Occipital lobe (tissue), 3 donors: ENCODE measurements at places on chromosomes 13 and 19. TPM values are rescaled to one million over a fixed set of nuclear protein-coding genes. Genes with fewer than 3 reads are reported as not detected.

DNA sequence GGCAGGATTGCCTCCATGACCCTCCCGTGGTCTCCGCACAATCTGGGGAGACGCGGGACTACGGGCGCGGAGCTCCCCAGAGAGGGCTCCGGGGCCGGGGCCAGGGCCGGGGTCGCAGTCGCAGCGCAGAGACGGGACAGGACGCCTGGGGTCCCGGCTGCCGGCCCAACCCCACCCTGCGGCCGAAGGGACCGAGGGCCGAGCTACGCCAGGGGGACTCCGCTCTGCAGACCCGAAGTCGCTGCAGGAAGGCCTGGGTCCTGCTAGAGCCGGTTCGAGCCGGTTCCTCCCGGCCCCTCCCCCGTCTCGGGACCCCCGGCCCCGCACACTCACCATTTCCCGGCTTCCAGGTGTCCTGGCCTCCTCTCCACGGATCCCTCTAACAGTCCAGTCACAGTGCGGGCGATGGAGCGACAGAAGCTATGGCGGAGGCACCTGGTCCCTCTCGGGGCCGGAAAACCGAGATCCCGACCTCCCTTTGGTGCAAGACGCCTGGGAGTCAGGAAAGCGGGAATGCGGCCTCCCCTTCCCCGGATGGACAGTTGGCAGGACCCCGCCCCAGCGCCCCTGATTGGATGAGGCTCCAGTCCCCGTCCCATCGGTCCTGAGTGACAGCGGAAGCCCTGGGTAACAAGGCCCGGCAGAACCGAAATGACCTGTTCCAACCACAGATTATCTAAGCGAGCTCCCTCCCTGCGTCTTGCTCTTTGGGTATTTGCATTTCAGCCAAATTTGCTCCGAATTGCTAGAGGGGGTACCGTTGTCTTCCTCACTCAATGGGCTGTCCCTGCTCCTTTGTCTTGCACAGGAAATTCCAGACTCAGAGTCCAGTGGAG is at the start of gene ZNF625:
ZNF625 (minus strand) TSS at position 512 of the 836 bp plus-strand sequence; CDS start at position 336, 176 bp downstream.
- peak; percentile 89 for DNase-seq

- no peak for DNase-seq
These were observed 1.2 kb downstream of the MTIF3 start for GRCh38 chr13:27449081-27449603.

DNA sequence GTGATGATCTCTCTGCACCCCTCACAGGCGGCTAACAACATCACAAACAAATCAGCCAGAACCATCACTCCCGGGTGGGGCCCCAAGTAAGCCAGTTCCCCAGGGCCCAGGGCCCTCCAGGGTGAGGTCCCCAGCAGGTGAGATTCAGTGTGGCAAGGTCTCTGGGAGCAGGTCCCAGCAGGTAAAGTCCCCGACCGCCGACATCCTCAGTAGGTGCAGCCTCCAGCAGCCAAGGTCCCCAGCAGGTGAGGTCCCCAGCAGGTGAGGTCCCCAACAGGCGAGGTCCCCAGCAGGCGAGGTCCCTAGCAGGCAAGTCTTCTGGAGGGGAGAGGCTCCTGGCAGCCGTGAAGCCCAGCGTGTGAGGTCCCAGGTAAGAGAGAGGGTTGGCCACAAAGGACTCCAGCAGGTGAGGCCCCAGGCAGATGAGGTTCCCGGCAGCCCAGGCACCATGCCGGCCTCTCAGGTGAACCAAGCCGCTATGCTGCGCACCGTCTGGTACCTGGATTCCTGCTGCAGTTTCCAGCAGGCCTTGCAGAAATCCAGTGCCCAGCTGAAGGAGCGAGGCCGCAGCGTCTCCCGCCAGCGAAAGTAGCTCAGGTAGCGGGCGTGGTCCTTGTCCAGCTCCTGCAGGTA is 3.9 kb upstream of the FUT6 start:
- DNase-seq: no peak

GRCh38 chr19:32674931-32675719 is at the start of gene ANKRD27:
Gene ANKRD27 (minus strand): TSS chr19:32675180. CDS start chr19:32659015, 16,165 bp downstream.
- peak; percentile 97 for DNase-seq

DNA sequence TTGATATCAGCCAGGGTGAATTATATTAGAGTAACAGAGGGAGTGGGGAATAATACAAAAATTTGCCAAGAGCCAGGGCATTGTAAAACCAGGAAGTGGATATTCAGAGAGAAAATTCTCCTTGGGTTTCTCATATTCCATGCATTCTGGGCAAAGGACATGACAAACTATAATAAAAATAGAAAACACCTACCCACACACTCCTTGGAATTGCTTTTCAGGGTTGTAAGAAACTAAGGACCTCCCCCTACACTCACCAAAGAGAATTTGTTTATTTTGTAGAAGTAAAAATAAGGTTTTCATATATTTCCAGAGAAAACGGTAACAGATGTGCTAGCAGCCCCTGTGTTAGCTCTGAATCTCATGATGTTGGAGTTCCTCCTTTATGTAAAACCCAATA is 649.6 kb downstream of the SLITRK1 start:
- no peak for DNase-seq

- no peak for DNase-seq
These were observed 30.0 kb upstream of the KBTBD7 start for GRCh38 chr13:41224113-41225110.

DNA sequence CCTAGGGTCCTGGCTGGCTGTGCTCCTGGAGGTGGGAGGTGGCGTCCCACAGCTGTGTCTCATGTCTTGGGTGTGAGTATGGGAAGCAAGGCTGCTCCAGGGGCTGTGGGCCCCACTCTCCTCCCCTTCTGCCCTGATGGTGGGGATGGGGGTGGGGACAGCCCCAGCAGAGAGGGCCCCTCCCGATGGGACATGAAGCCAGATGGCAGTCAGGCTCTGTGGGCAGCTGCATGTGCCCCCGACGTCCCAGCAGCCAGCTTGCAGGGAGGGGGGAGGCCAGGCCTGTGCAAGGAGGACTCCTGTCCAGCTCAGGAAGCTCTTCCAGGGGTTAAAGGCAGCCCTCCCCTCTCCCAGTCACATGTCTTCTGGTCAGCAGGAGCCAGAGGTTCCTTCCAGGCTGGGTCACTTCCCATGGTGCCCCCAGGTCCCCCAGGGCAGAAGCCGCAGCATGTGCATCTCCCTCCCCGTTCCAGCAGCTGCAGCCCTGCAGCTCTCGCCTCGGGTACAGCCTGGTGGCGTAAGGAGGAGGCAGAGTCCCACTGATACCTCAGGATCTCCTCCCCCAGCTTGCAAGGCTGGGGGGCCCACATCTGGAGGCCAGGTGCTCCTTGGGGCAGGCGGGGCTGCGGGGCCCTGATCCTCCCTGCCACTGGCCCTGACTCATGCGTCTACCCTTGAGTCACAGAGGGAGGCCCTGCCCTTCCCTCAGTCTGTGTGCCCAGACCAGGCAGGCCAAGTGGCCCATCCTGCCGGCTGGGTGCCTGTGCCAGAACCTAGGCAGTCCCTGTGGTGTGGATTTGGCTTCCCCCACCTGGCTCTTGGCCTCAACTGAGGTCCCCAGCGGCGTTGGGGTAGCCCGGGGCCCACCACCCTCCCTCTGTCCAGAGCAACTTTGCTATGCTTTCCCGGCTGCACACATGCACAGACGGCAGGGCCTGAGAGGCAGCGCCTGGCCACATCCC is 13.0 kb downstream of the YIPF2 start:
- no peak for DNase-seq

GRCh38 chr19:39967561-39967960 is 3.4 kb upstream of the PSMC4 start:
- no peak for DNase-seq

DNA sequence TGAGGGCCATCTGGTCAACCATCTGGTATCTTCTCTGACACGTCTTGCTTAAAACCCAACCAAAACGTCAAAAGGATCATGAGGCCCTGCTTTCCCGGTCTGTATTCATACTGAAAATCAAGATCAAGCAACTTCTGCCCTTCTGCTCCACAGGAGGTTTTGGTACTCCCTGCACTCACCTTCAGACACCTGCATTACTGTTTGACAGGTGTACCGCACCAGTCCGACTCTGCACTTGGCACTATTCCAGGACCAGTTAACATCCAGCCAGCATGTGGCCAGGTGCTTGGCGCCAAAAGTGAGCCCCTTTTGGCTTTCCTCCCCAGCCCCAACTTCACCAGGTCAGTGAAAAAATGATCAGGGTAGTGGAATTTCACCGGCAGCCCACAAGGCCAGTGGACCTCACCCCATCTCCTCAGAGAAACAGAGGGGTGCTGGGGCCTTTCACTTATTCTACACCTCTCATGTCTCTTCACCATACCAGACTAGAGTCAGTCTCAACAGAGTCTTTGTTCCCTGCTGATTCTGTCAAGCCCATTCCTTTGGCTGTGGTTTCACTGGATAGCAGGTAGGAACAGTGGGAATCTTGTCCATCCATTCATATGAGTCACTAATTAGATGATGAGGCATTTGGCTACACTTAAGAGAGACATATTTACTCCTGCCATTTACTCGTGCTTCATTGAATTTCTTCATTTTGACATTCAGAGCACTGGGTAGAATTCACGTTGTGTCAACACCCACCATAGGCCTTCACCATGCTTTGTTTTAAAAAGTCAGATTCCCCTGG is 85.3 kb downstream of the ZNF726 start:
- no peak for DNase-seq

DNA sequence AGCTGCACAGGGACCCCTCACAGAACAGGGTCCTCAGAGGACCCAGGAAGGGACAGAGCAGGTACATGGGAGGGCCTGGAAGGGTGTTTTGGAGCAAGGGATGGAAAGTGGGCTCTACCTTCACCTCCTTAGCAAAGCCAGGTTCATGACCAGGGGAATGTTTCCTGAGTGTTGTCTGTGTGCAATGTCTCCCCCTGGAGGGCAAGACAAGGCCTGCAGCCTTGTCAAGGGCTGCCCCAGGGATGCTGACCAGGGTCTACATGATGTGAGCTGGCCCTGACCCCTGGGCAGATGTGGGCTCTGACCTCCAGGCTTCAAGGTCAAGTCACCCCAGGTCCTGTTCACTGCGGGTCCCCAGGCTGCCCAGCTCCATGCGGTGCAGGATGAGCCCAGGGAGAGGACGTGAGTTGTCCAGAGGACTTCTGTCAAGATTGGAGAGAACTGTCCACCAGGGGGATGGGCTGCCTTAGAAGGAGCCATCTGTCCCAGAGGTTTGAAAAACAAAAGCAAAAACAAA is 1.0 kb upstream of the CEACAM1 start:
- DNase-seq: peak; percentile 8

GRCh38 chr19:23699521-23699860 is 12.5 kb upstream of the ZNF675 start:
- DNase-seq: no peak

- DNase-seq: no peak
These were observed 305.2 kb downstream of the MTUS2 start for GRCh38 chr13:29125191-29125933.

- no peak for DNase-seq
These were observed 20.3 kb downstream of the PLA2G4C start for GRCh38 chr19:48090281-48090802.

- DNase-seq: no peak
These were observed 45.8 kb downstream of the GAS6 start for GRCh38 chr13:113817860-113818691.

DNA sequence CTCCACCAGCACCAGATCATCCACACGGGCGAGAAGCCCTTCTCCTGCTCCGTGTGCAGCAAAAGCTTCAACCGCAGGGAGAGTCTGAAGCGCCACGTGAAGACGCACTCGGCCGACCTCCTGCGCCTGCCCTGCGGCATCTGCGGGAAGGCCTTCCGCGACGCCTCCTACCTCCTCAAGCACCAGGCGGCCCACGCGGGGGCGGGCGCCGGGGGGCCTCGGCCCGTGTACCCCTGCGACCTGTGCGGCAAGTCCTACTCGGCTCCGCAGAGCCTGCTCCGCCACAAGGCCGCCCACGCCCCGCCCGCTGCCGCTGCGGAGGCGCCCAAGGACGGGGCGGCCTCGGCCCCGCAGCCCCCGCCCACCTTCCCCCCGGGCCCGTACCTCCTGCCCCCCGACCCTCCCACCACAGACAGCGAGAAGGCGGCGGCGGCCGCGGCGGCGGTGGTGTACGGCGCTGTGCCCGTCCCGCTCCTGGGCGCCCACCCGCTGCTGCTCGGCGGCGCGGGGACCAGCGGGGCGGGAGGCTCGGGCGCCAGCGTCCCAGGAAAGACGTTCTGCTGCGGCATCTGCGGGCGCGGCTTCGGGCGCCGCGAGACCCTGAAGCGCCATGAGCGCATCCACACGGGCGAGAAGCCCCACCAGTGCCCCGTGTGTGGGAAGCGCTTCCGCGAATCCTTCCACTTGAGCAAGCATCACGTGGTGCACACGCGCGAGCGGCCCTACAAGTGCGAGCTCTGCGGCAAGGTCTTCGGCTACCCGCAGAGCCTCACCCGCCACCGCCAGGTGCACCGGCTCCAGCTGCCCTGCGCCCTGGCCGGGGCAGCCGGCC is 9.4 kb downstream of the ZNF784 start:
- DNase-seq: no peak

GRCh38 chr19:2787115-2787514 is 1.8 kb downstream of the THOP1 start:
- no peak for DNase-seq

GRCh38 chr19:12564016-12564664 is 12.9 kb upstream of the ZNF564 start:
- peak; percentile 81 for DNase-seq

DNA sequence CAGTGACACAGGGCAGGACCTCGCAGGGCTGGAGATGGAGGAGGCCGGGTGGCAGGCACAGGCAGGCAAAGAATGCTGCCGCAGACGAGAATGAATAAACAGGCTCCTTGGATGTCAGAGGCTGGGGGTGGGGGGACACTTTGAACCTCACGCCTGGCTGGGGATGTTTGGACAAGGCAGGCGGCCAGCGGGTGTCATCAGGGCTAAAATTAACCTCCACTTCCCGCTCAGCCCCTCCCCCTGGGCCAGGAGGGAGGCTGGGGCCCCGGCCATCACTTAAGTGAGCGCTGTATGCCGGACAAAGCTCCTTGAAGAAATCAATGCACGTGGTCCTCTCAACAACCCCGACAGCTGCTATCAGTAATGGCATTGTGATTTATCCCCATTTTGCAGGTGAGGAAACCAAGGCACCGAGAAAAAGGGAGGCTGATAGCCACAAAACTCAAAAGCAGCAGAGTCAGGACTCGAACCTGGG is 10.3 kb upstream of the FUT5 start:
- no peak for DNase-seq

- no peak for DNase-seq
These were observed 139.3 kb downstream of the TNFRSF19 start for GRCh38 chr13:23709536-23709935.

- no peak for DNase-seq
These were observed at the start of gene SYCN for GRCh38 chr19:39203372-39204341. Gene SYCN (minus strand): TSS chr19:39204263. CDS start chr19:39204254, 9 bp downstream.

DNA sequence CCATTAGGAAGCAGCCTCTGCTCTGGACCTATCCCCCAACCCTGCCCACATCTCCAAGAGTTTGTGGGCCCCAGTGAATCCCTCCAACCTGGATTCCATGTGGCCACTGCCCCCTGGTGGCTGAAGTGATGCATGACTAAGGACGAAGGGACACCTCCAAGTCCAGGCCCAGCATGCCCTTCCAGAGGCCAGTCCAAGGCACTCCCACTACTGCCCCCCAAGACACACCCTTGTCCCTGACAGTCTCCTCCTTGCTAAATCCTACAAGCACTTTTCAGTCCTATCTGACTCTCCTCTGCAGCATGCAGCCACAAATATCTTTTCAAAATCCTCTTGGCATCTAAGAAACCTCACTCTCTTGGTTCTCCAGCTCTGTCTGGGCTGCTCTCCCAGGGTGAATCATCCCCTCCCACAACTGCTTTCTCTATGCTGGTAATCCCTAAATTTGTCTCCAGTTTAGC is 33.0 kb downstream of the DEDD2 start:
- DNase-seq: peak; percentile 62

The STOML3 gene
- total RNA-seq: 0.16 TPM

The OLFM2 gene
- 121 TPM for total RNA-seq

The KLHL1 gene
- total RNA-seq: 106 TPM

The HSD11B1L gene
- 16.7 TPM for total RNA-seq

The HIF3A gene
- total RNA-seq: 6.4 TPM

The NLRP4 gene
- total RNA-seq: under 0.01 TPM

The LRRC4B gene
- total RNA-seq: 75.8 TPM

The SPTBN4 gene
- total RNA-seq: 27.5 TPM

The OBI1 gene
- total RNA-seq: 76.0 TPM

The BCKDHA gene
- total RNA-seq: 24.5 TPM

The LGALS14 gene
- not detected for total RNA-seq
